ENCODE measurements at places on chromosomes 7 and 10.

DNA sequence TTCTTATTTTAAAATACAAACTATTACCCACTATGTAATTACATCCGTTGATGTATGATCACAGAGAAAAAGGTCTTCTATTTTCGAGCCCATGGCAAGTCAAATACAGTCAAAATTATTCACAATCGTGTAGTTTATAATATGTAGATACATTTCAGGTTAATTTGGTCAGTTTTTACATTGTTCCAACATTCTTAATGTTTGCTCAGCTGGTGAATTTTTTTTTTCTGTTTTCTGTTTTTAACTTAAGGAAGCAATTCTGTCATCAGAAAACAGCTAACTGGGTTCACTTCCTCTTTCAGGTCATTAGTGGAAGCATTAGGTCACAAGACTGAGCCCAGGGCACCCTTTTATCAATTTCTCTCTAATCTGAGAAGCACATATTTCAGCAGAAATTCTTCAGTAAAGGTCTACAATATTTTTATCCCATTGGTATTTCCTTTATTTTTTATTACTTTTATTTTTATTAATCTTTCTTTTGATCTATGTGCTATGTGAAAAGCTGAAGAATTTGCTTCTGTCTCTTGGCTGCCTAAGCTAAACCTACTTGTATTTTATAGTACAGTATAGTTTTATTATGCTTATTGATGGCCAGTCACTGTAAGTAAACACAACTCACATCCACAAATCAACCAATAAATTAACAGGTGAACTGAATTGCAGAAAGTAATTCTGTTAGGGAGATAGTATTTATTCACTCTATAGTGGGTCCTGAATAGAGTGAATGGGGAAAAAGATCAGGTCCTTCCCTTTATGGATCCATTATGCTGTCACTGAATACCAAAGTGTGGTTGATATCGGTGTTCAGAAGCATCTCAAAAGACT is 84.6 kb downstream of the ICA1 start:
- no peak for DNase-seq

DNA sequence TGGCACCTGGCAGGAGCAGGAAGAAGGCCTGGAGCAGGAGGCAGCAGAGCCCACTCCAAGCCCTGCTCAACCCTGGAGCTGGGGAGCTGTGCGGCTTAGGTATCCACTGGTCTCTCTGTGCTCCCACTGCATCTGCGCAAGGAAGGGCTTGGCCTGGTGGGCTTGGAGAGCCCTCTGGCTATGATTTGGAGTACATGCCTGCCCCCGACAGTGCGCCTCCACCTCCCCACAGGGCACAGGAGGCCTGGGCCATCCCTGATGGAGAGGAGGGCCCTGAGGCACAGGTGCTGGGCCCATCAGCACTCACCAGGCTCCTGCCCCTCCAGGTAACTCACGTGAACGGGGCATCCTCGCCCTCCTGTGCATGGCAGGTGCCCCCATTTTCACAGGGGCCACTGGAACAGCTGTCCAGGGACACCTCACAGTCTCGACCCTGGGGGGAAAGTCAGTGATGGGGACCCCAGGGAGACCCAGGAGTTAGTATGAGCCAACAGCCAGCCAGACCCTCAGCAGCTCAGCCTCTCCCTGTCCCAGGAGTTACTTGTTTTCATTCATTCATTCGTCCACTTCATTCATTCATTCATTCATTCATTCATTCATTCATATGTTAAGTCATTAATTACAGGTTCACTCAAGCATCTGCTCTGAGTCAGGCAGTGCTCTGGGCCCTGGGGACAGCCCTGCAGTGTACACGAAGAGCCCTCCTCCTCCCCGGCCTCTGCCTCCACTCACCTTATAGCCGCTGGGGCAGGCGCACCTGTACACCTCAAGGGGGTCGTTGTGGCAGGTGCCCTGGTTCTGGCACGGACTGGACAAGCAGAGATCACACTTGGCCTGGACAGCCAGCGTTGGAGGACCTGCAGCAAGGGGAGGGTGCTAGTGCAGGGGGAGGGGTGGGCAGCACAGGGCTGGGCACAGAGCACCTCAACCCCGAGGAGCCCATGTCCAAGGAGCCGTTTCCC is 167.2 kb downstream of the SLIT1 start:
- DNase-seq: no peak

GRCh38 chr7:74387606-74388005 is 66.1 kb upstream of the GTF2IRD1 start:
- no peak for DNase-seq

GRCh38 chr7:90243556-90243955 is 1.4 kb upstream of the CFAP69 start:
- no peak for DNase-seq

DNA sequence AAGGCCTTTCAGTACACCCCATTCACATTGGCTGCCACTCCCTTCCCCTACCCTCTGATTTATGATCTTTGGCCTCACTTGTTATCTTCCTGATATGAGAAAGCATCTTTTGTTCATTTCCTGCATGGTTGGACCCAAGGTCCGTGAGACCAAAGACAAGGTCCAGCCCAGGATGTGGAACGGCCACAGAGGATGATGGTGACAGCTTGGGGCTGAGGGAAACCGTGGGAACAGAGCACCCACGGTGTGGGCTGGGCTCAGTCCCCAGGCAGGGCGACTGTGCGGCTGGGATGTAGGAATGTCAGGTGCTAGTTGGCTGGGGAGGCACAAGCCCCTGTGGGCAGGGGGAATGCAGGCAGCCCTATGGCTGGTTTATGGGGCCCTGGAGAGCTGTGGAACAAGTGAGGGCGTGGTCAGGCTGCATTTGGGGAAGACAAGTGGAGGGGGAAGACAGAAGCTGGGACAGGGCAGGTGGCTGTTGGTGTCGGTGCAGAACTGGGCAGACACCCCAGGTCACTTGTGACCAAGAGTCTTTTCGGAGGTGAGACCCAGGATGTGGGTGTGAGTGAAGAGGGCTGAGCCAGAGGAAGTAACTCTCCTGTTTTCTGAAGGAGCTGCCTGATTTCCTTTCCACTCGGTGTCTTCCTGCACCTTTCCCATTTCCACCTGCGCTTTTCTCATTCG is 51.7 kb upstream of the IGFBP3 start:
- DNase-seq: peak; percentile 14

Data from ecto neural progenitor cell (in vitro differentiated cells).